ENCODE measurements at places on chromosomes 5 and 9.

DNA sequence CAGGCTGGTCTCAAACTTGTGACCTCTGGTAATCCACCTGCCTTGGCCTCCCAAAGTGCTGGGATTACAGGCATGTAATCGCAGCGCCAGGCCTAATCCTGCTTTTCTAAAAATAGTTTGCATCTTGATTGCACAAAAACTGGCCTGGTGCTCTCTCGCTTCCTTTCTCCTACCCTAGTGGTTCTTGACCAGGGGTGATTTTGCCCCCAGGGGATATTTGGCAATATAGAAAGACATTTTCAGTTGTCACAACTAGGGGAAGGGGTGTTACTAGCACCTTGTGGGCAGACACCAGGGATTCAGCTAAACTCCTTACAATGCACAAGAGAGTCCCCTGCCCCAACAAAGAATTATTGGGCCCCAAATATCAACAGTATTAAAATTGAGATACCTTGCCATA, 139.8 kb downstream of the DROSHA start:
- no peak for DNase-seq

GRCh38 chr5:157157293-157157891, 8.7 kb downstream of the GARIN3 start:
- no peak for DNase-seq

GRCh38 chr5:135451581-135452320, 400 bp downstream of the TIFAB start:
- DNase-seq, result no peak

GRCh38 chr5:115372146-115372545, 75.7 kb upstream of the CCDC112 start:
- DNase-seq, result no peak

- no peak for DNase-seq
Observed at GRCh38 chr9:109751253-109751652, 28.7 kb upstream of the PALM2AKAP2 start.

DNA sequence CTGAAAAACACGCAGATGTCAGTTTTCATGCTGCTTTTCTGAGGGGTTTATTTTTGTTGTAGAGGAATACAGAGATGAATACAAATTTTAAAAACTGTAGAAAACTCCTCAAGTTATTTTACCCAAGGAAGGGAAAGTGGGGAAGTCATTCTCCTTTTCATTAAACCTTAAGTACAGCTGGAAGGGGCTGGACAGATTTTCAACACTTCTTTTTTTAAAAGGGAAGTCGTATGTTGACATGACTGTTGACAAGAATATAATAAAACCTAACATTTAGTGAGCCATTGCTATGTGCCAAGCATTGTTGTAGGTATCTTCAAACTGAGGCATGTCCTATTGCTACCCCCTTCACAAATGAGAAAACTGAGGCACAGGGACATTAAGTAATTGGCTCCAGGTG, 235.7 kb upstream of the ELL2 start:
- no peak for DNase-seq

GRCh38 chr5:38782180-38782835, 63.5 kb upstream of the OSMR start:
- no peak for DNase-seq

DNA sequence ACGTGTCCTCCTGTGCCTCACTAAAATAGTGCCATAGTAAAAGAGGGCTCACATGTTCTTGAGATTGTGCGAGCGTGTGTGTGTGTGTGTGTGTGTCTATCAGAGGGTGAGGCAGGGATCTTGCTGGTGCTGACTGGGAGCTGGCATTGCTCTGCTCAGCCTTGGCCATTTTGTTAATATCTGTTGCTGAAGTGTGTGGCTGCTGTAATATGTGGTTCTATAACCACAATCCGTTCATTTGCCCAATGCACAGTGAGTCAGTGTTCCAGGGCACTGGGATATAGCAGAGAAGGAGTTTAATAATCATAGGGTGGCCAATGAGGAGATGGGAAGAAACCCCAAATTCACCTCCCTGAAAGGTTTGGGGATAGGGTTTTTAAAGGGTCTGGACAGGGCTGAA, 61.3 kb downstream of the RASGRF2 start:
- DNase-seq, result no peak

GRCh38 chr9:82588301-82589180, 474.4 kb downstream of the RASEF start:
- no peak for DNase-seq

DNA sequence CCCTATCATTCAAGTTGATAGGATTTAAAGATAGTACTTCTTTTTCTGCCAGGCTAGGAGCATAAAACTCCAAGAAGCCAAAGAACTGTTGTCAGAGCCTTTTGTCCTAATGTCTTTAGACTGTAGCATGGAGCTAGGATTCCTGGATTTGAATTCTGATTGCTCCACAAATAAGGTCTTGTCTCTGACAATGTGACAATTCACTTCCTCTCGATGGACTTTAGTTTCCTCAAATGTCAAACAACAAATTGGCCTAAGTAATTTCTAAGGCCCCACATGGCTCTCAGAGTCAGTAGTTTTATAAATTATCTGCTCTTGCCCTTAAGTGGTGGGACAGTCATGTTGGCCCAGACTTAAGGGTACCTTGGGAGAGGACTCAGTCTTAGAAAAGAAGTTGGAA, 36.7 kb downstream of the RFK start:
- DNase-seq, result no peak

GRCh38 chr9:127216210-127216887, 48.2 kb upstream of the GARNL3 start:
- DNase-seq, result no peak

DNA sequence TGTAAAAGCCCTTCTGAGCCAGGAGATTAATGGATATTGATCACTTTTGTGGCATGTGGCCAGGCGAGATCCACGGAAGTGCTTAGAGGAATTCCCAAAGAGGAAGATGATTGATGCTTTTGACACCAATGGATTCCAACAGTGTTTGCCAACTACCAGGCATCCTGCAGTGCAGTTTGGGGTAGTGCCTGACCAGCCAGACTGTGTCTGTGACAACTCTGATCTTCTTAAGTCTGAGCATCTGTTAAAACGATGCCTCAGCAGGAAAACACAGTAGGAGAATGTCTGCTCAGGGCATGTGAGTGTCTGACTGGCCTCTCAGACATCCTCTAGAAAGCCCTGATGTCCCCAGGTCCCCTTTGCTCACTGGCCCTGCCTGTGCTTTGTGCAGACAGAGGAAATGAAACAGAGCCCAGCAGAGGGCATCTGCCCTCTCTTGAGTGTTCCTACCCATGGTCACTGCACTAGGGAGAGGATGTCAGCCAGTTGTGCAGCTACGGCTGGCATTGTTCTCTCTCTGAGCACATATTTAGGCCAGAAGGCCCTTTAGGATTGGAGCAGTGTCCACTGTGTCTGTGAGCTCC, 57.0 kb downstream of the TRPC7 start:
- no peak for DNase-seq

GRCh38 chr5:58786035-58786434, 203.2 kb downstream of the RAB3C start:
- DNase-seq, result no peak

DNA sequence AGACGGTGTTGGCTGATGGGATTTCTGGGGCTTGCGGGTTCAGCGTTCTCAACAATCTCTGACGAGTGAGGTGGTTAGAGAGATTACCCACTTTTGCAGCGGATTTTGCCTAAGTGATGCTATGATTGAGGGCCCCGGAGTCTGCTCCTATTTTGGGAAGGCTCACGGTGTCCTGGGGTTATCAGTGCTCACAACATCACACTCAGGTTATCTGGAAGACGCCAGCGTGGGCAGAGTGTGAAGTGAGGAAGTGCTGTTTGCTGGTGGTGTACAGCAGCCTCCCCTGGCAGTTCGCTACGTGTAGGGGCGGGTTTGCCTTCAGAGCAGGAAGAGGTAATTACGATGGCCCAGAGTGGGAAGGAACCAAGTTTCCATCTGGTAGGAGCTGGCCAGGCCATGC, 341.2 kb upstream of the IRX2 start:
- peak; percentile 69 for DNase-seq

GRCh38 chr9:21252721-21253547, 13.1 kb upstream of the IFNA14 start:
- peak; percentile 58 for DNase-seq

GRCh38 chr5:96387616-96388015, 45.4 kb downstream of the PCSK1 start:
- DNase-seq, result no peak

GRCh38 chr5:111914966-111915636, 158.1 kb upstream of the NREP start:
- no peak for DNase-seq

DNA sequence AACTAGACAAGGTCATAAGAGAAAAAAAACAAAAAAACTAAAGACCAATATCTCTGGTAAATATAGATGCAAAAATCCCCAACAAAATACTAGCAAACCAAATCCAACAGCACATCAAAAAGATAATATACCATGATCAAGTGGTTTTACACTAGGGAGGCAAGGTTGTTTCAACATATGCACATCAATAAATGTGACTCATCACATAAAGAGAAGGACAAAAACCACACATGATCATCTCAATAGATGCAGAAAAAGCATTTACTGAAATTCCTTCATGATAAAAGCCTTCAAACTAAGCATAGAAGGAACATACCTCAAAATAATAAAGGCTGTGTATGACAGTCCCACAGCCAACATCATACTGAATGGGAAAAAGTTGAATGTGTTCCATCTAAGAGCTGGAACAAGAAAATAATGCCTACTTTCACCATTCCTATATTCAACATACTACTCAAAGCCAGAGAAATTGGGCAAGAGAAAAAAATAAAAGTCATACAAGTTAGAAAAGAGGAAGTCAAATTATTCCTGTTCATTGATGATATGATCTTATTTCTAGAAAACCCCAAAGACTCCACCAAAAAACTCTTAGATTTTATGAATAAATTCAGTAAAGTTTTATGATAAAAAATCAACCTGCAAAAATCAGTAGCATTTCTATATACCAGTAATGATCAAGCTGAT, 72.2 kb upstream of the FAM169A start:
- DNase-seq, result no peak

DNA sequence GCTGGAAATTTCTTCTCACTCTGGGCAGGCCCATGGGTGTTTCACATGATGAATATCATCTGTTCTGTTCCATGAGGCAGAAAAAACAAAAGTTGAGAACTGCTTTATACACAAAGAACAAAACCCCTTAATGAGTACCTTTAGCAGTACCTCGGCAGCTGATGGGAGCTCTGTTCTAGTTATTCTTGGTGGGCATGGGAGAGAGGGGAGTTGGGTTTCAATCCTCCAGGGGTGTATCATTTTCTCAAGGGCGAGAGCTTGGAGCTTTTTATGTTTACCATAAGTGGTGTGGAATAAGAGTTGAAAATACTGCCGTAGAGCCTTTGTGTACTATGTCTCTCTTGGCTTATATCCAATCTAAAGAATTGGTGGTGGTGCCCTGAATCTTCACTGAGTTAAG, 103.3 kb upstream of the ZNF608 start:
- no peak for DNase-seq
